ENCODE measurements at places on chromosomes 6 and 20.

GRCh38 chr6:152404086-152404857, 232.9 kb downstream of the SYNE1 start:
- DNase-seq: no peak

DNA sequence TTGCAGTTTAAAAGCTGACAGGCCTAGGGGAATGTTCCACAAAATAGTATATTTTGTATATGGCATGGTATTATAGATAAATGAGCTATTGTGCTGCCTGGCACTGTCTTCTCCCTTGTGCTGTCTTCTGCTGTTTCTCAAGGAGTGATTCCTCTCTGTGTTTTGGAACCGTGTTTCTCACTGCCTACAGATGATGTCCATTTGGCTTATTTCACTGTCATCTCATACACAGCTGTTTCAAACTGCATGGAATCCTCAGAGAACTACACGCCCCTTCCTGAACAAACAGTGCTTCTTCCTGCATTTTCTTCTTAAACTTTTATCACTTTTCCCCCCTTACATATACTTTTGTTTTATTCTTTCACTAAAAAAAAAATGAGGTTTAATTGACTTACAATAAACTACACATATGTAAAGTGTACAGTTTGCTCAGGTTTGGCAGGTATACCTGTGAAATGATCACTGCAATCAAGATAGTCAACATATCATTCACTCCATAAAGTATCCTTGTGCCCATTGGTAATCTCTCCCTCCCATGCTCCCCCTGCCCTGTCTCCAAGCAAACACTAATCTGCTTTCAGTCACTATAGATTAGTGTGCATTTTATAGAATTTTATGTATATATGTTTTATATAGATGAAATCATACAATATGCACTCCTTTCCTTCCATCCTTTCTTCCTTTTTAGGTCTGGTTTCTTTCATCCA, 43.0 kb downstream of the CBFA2T2 start:
- no peak for DNase-seq

- DNase-seq: no peak
These were observed 39.3 kb upstream of the TENT5A start for GRCh38 chr6:81791756-81792155.

GRCh38 chr6:169028343-169028742, 225.3 kb downstream of the THBS2 start:
- DNase-seq: no peak

DNA sequence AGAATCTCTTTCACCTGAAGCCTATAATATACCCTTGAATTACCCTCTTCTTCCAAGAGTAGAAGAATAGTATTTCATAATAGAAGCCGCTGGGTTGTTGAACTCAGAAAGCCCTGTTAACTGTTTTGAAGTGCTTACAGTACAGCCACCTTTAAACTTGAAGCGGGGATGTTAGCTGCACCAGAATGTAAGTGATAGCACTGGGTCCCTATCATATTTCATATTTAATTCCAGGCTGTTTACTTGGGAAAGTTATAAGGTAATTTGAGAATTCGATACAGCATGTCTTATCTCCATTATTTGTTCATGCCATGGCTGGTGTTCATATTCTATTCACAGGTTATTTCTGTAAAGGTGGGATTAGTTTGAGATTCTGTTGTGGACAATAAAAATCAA, 63.5 kb upstream of the VSTM2L start:
- DNase-seq: no peak

GRCh38 chr6:164243949-164244348, 829.4 kb downstream of the QKI start:
- no peak for DNase-seq

DNA sequence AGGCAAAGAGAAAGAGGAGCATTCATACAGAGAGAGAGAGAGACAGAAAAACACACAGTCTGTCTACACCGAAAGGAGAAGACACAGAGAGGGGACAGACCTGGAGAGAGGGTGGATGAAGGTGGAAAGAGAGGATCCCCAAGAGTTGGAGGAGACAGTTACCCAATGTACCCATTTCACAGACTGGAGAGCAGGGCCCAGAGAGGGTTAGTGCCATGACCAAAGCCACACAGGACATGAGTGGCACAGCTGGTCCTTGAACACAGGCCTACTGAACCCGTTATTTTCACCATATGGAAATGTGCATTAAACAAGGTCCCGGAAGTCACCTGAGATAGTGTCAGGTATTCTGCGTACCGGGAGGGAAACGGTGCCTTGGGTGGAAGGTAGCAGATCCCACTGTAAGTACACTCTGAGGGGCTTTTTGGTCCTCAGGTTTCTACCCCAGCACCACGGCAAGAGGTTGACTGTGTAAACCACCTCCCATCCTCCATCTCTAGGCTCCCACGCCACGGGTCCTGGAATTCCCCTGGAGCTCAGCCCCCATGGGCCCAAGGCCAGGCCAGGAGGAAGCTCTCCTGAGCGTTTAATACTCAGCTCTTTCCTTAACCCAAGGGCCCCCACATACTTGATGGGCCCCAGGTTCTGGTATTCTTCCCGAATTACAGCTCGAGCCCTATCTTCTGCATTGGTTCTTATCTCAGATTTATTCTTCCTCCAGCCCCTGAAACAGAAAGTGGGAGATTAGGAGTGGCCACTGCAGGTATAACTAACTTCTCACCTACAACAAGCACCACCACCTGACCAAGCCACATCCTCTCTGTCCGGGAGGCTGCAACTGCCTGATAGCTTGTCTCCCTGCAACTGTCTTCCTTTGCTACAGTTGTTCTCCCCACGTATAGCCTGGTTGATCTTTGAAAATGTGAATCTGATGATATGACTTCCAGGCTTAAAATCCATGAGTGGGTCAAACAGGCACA, 38.4 kb upstream of the OCSTAMP start:
- DNase-seq: no peak

GRCh38 chr20:2402271-2402980, 21.7 kb downstream of the TGM6 start:
- DNase-seq: no peak

GRCh38 chr20:17816804-17817587, 117.2 kb downstream of the BANF2 start:
- DNase-seq: no peak

DNA sequence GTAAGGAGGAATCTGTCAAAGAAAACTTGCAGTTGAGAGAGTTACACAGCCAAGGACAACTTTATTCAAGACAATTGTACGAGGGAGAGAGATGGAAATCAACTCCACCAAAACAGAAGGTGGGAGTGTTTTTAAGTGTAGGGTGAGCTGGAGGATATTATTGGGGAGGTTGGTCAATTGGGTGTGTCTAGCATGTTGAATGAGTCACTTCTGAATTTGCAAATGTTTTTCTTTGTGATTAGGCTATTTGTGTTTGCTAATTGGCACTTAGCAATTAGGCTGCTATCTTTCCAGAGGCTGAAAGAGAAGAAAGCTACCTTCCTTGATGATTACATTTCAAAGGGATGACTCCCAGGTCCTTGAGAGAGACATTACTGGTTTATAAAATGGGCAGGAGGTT, 441.1 kb downstream of the MEI4 start:
- no peak for DNase-seq

DNA sequence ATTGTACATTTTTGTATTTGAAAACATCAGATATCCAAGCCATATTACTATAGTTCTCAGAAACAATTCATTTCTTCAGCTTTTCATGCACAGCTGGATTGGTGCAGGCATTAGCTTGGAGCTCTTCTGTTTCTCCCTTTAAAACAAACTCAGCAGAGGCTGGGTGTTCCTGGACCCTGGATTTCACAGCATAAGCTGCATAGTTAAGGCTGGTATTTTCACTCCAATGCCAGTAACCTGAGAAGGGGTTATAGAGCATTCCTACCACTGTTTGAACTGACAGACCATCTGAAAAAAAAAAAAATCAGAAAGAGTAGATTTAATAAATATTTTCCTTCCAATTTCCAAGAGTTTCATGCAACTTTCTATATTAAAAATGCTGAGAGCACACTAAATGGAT, 20.1 kb upstream of the FAXC start:
- DNase-seq: no peak

- DNase-seq: no peak
These were observed 62.5 kb upstream of the IYD start for GRCh38 chr6:150306290-150306689.

GRCh38 chr6:19452495-19452894, 384.7 kb upstream of the ID4 start:
- no peak for DNase-seq

DNA sequence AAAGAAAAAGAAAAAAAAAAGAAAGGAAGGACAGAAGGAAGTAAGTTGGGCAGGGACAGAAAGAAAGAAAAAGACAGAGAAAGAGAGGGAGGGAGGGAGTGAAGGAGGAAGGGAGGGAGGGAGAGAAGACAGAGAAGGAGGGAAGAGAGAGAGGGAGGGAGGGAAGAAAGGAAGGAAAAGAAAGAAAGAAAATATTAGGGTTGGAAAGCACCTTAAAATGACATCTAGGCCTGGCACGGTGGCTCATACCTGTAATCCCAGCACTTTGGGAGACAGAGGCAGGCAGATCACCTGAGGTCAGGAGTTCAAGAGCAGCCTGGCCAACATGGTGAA, 33.2 kb downstream of the FASTKD5 start:
- DNase-seq: no peak

DNA sequence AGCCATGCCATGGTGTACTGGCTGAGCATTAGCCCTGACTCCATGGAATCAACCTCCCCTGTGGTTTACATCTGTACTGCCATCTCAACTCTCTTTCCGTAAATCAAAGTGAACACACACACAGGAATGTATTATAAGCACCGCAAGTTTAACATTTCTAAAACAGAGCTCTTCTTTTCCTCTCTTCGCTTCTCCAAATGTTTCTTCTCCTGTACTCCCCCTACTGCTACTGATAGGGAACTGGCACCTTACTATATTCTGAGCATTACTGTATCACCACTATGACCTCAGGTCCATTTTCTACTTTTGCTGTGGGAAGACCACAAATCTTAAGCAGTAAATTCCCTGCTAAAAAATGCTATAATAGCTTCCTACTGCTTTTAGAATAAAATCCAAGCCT, 101.2 kb downstream of the NUS1 start:
- DNase-seq: no peak

DNA sequence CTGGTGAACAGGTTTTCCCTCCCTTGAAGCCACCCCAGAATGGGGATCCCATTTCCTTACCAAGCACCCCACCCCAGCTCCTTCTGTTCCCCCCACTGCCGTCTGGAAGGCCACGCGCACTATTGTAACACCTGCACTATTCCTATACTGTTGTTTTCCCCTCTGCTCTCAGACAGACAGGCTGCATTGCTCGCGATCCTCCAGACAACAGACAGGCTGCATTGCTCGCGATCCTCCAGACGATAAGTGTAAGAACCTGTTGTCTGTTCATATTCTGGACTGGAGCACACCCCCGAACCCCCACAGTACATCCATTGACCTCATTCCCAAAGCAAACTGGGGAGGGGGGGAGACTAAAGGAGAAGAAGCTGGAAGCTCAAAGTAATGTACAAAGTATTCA, 72.7 kb downstream of the LY86 start:
- DNase-seq: no peak

Data from HS-27A (cell line).